ENCODE measurements at places on chromosomes 7 and 10. TPM values are rescaled to one million over a fixed set of nuclear protein-coding genes. Genes with fewer than 3 reads are reported as not detected.

The HACD1 gene
- 87.0 TPM for total RNA-seq

The SORBS1 gene
- total RNA-seq, result 3.4 TPM

The MALRD1 gene
- not detected for total RNA-seq

The MET gene
- total RNA-seq, result 254 TPM

The PNLIP gene
- not detected for total RNA-seq

The OR13A1 gene
- total RNA-seq, result not detected

The PON1 gene
- not detected for total RNA-seq

The AGAP3 gene
- 33.8 TPM for total RNA-seq

DNA sequence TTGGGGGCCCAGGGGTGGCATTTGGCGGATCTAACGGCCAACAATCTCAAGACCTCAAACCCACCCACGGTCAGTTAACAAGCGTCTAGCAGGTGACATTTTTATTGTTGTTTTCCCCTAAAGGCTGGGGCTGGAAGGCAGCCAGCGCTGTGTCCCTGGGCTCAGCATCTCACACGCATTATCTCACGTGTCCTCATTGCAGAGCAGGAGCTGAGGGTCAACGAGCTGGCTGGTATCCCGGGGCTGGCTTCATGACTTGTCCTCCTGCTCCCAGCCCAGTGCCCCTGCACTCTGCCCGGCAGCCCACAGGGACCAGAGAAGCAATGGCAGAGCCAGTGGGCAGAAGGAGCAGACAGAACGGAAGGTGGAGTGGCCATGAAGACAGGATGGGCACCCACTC lies 54.4 kb upstream of the TMEM273 start:
- DNase-seq, result no peak

DNA sequence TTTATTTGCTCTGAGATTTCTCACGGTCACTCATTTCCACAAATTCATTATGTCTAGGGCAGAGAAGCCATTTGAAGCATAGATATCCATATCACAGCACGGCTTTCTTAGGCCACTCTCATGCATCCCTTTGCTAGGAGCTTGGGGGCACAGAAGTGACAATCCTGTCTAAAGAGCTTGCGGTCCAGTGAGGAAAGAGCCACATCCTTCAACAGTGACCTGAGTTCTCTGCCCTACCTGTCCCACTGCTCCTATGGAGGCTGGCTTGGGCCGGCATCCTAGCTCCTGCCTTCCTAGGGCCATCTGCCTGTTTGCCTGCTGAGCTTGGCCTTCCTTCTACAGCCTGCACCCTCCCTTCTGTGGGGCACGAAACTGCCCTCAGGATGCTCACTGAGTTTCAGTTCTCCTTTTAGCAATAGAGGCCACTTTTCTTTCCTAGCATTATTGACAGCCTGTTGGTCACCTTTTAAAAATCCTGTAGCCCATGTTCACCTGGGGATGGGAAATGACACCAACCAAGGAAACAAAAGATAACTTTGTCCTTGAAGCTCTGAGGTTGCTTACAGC lies 212.1 kb upstream of the GRB10 start:
- no peak for DNase-seq

DNA sequence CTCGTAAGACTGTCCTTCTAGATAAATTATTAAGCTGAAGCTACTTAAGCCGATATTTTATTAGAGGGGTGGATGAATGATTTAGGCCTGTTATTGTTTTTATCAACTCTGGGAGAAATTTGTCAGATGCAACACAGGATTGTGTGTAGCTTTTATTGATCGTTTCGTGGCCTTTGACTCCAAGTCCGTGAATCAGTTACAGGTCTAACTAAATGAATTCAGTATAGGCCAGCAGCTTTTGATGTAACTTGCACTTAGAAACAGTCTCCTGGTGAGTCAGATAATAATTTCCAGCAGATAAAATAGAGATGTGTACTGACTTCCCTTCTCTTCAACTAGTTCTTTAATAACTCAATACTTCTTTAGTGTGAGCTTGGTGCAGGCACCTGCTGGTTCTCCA lies 341.7 kb upstream of the SMIM30 start:
- DNase-seq, result no peak

DNA sequence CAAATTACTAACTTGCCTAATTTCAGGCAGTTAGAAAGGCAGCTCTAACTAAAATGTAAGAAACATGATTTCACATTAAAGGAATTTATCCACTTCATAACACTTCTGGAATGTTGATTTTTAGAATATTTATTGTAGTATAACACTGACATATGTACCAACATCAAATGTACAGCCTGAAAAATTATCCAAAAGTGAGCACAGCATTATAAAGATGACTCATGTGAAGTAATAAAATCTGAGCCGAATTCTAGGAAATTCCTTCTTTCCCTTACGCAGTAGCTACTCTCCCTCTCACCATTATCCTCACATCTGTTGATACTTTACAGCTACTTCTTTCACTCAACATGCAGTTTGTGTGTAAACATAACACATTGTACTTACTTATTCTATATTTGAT lies 610.6 kb downstream of the ZWINT start:
- no peak for DNase-seq

DNA sequence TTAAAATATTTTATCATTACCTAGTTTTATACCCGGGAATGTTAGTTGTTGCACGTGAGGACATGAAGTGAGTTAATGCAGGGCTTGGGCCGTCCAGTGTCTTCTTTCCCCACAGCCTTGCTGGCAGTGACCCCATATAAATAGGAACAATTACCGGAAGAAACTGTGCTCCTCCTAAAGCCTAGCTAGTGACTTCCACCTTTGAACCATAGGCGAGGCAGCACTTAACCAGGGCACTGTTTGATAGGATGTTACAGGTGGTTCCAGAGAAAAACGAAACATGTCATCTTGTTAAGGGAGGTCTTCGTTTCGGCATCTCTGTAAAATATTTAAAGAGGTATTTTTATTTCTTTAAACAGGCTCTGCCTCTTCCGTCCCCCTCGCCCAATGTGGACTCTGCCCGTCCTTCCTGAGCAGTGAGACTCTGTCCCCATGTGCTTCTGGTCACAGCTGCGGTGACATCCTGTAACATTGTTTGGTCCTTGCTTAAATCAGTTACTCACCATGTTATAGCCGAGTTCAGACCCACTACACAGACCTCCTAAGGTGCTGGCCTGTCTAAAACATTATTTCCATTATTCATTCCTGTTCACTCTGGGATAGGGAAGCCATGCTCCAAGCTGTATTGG lies 145.6 kb downstream of the MGMT start:
- no peak for DNase-seq
